ENCODE measurements at places on chromosomes 12 and 14.

DNA sequence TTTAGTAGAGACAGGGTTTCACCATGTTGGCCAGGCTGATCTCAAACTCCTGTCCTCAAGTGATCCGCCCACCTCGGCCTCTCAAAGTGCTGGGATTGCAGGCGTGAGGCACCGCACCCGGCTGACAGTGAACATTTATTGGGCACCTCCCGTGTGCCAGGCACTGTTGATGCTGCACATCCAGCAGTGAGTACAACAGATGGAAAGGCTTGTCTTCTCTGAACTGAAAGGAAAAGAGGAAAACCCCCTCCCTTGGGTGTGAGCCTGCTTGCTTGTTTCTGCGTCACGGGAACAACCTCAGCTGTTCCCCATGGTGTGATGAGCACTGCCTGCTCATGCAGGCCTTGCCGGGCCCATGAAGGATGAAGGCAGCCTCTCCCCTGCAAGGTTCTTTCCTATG is 39.5 kb downstream of the DGLUCY start:
- no peak for DNase-seq

DNA sequence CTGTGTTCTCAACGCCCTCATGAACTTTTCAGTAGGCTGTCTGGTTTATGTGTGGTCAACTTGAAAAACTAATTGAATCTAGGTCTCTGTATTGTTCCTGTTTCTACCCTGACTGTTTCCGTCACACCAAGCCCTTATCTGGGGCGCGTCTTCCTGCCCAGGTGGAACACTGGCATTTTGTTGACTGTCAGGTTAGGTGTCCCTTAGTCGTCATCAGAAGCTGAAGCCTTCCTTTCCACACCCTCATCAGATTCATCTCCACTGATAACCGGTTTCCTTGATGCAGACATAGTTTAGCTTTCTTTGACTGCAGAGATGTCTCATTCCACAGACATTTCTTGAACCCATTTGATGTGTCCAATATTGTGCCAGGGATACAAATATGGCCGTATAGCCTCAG is 96.5 kb downstream of the DUSP16 start:
- DNase-seq, result no peak

DNA sequence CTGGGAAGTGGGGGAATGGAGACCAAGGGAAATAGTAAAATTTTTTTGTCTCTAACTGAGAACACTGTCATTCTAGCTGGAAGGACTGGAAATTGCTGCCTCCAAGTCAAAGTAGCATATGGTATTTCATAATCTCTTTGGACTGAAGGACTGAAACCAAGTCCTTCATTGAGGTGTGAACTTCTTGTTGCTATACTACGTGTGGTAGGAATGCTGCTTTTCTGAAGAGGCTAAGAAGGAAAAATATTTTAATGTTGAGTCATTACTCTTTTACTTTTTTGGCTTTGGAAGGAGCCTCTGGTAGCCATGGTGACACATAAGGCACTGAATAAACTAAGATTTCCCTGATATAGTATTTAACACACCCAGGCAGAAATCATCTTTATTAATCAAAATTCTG is 465.4 kb downstream of the NPAS3 start:
- no peak for DNase-seq

DNA sequence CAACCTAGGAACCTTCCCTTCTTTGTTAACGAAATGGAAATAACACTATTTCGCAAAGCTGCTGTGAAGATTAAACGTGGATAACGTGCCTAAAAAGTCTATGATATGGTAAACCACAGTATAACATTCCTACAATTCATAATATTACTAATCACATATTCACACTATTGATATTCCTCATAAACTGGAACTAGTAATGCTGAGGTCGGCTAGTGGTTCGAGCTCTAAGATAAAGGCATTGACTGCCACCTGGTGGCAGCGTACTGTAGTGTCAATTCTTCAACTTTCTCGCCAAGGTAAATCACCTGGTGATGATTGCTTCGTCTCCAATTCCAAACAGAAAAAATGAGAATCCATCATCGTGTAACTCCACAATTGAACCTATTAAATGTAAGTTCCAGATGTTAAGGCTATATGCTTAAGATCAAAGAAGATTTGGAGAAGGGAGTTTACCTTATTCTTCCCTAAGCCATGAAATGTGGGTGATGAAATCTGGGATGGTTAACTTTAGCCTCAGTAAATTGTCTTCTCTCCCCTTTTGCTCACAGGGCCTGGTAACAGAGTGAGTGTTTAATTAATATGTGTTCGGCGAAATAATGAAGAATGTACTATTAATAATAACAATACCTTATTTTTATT is 197.5 kb upstream of the TMEM132C start:
- no peak for DNase-seq

GRCh38 chr12:15474766-15475165 is 152.5 kb downstream of the PTPRO start:
- DNase-seq, result no peak

DNA sequence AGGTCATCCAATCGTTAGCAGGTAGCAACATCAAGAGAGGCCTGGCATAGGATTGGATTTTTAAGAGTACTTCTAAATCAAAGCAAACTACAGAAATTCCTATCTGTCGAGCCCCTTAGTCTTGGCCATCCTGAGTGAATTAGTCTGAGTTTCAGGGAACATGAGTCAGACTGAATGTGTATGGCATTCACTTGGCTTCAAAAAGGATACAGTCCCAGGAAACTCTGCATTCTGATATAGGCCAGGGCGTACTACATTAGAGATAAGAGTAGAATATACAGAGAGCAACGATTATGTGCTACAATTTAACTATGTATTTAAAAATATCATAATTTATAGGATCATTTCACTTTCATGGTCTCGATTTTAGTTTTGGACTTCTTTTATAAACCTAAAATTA is 242.2 kb downstream of the SOX5 start:
- no peak for DNase-seq

DNA sequence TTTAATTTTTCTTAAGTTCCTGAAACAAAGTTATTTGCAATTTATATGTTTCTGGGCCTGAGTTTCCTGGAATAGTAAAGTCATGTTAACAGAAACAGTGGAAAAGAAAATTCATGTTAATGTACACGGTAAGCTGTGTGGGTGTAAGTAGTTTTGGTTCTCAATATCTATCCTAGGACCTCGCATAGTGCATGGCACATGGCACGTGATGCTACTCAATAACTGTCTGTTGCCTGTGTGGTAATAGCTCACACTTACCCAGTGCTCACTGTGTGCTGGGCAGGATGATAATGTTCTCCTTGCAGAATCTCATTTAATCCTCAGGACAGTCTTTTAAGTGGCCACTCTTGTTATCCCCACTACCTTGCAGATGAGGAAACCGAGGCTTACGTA is 100.7 kb downstream of the DUSP16 start:
- no peak for DNase-seq

GRCh38 chr14:54444681-54445080 is 3.5 kb upstream of the CNIH1 start:
- no peak for DNase-seq

- DNase-seq, result no peak
Measured at GRCh38 chr14:25116607-25117006, 66.7 kb upstream of the STXBP6 start.

- no peak for DNase-seq
Measured at GRCh38 chr12:5018677-5019076, 25.0 kb upstream of the KCNA5 start.

- no peak for DNase-seq
Measured at GRCh38 chr12:80946591-80946990, 8.9 kb upstream of the LIN7A start.

GRCh38 chr14:99519931-99520421 is 38.8 kb downstream of the CCNK start:
- no peak for DNase-seq

GRCh38 chr12:89160716-89161123 is 191.6 kb downstream of the DUSP6 start:
- DNase-seq, result no peak

GRCh38 chr14:99724196-99724891 is 40.2 kb downstream of the CYP46A1 start:
- DNase-seq, result no peak

DNA sequence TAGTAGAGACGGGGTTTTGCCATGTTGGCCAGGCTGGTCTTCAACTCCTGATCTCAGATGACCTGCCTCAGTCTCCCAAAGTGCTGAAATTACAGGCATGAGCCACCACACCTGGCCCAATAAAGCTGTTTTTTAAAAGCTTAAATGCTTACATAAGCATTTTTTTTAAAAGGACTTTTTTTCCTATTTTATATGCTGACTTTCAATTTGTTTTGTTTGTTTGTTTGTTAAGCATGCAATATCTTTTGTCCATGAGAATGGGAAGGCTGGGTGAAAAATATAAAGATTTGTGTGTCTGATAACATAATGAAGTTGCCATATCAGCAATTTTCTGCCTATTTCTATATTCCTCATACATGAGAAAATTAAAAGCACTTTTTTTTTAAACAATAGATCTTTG is 17.0 kb upstream of the SLC2A13 start:
- no peak for DNase-seq

DNA sequence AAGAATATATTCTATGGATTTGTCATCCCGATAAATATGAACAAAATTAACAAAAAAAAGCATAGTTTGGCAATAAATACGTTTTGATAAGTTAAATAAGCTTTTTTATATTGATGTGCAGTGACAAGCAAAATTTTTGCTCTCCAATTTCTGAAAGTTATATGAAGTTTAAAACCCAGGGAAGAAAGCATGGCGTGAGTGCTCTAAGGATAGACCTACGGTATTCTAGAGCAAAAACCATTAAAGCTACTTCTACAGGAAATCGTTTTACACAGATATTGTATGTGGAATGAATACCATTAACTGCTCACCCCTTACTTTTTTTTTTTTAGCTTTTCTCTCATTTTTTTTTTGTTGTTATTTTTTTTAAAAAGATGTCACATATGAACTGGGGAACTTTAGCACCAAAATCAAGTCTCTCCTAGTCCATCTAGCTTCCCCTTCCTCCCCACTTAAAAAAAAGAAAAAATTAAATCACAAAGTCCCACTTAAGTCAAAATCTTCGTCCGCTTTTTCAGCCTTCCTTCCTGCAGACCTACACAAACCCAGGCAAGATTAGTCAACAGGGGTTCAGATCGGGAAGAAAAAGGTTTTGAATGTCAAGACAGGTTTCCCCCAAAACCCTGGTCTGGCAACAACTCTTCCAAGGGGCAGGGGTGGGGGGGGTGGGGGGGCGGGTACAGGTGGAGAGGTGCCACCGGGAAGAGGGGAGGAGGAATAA is 4.4 kb downstream of the ZFP36L1 start:
- no peak for DNase-seq

GRCh38 chr12:12398026-12398859 is 41.4 kb downstream of the BORCS5 start:
- DNase-seq, result no peak

DNA sequence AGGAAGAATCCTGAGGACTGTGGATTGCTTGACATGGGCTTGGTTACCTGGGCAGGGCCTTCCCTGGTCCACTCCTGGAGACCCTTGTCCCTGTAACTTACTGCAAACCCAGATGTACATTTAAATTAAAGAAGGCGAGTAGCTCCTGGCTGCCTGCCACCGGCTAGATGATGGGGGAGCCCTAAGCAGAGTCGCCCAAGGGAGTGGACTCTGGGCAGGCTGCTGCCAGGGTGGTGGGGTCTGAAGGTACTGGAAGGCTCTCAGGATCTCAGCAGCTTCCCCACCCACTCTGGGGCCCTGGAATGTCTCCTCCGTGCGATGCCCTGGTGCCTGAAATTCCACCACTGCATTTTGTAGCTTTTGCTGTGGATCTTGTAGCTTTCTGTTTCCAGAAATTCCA is 74.7 kb downstream of the FBXL14 start:
- DNase-seq, result no peak

GRCh38 chr12:110254971-110255540 is 26.0 kb upstream of the ATP2A2 start:
- DNase-seq, result no peak

DNA sequence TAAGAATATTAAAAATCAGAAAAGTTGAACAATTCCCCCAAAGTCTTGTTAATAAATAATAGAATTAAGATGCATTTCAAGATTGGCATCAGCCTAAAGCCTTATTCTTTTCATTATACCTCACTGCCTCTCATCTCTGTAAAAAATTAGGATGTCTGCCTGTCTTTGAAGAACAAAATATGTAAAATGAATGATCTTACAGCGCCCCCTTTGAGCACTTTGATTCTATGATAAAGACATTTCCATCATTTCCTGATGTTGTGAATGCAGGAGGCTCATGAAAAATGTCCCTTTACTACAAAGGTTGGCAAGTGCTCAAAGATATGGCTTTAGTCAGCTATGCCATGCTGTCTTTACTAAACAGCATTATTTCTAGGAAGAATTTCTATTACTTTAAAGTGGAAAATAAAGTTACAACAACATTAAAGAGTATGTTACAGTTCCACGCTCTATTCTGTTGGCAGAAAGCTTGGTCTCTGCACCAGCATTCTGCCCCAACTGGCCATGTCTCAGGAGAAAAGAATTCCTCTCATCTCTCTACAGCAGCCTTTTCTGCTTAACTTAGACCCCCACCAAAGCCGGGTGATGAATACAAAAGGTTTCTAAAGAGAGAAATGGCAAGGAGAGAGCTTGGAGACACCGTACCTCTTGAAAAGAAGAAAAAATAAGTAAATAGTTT is 95.1 kb downstream of the LLPH start:
- DNase-seq, result no peak

DNA sequence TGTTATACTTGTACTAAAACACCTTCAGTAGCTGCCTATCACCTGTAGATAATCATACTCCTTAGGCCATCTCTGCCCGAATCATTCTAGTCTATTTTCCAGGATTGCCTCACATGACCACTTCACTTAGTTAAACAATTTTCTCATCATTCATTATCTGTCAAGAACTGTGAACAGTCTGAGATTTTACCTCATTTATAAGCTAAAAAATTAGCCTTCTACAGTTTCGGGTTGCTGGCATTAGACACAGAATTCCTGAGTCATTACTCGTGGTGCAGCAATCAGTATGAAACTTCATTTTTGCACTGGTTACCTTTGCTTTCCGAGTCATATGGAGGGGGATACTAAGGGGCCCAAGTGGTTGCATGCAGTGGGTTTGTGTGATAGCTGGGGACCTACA is 57.6 kb upstream of the OTOGL start:
- DNase-seq, result no peak

GRCh38 chr12:103821773-103822172 is 19.3 kb downstream of the NT5DC3 start:
- no peak for DNase-seq

GRCh38 chr12:122593910-122594309 is 66.9 kb downstream of the KNTC1 start:
- DNase-seq, result no peak

Measured in stimulated activated CD8-positive, alpha-beta memory T cell treated with anti-CD3 and anti-CD28 coated beads, Interleukin-15, amount 100 ng/mL, for 24 hours (primary cell).